ENCODE measurements at places on chromosomes 5 and 9. TPM values are rescaled to one million over a fixed set of nuclear protein-coding genes. Genes with fewer than 3 reads are reported as not detected.

DNA sequence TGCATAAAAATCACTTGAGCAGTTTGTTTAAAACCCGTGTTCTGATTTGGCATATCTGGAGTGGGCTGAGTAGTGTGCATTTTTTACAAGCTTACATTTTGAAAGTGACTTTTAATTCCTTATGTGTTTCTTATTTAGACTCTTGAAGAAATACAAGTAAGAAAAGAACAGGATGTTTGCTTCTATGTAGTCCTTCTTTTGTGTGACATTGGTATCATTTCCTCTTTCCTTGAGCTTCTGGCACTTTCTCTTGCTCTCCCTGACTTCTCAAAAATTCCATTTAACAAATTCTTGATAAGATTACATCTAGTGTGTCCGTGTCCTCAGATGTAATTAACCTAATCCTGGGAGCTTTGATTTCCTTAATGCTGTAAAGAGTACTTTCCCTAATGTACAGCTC, 12.5 kb downstream of the GARNL3 start:
- no peak for DNase-seq

- DNase-seq, result no peak
Observed at GRCh38 chr5:35308421-35308820, 78.1 kb upstream of the PRLR start.

GRCh38 chr9:119761812-119762211, 392.6 kb upstream of the BRINP1 start:
- no peak for DNase-seq

Gene SMAD5
- total RNA-seq, result 81.0 TPM

- DNase-seq, result peak; percentile 35
Observed at GRCh38 chr9:14400658-14400995, 86.7 kb upstream of the NFIB start.

Gene MTRR
- total RNA-seq, result 43.1 TPM

Gene PPP3R2
- not detected for total RNA-seq

DNA sequence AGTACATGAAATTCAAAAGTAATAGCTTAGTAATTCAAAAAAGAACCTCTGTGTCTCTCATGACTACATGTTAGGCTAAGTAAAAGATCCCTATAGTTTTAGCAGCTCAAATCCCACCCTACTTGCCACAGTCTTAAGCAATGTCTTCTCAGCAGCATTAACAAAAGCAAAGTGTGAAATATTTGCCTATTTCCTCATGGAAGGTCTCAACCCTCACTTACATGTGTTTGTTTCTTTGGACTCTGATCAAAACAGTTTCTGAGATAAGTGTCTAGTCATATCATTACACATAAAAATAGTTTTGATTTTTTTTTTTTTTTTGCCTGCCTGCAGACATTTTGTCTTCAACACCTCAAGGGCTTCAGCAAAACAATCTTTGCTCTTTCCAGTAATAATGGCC, 310.5 kb downstream of the CETN3 start:
- no peak for DNase-seq

Gene FGFR4
- total RNA-seq, result 109 TPM

- no peak for DNase-seq
Observed at GRCh38 chr9:18849890-18850677, 182.9 kb downstream of the SAXO1 start.

Gene SECISBP2
- total RNA-seq, result 32.4 TPM

DNA sequence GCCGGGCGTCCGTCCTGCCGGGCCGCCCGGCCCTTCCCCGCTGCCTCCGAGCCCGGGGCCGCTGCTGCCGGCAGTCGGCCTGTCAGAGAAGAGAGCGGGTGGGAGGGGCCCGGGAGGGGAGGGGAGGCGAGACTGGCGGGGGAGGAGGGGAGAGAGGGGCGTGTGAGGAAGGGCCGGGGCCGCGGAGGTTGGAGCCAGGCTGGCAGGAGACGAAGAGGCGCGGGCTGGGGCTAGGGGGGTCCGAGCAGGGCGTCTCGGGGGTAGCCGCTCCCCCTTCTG, 570 bp downstream of the CREBRF start:
- DNase-seq, result no peak
